ENCODE measurements at places on chromosomes 7 and 10.

- DNase-seq = no peak
Measured at GRCh38 chr10:93596539-93596938, 4.5 kb downstream of the RBP4 start.

DNA sequence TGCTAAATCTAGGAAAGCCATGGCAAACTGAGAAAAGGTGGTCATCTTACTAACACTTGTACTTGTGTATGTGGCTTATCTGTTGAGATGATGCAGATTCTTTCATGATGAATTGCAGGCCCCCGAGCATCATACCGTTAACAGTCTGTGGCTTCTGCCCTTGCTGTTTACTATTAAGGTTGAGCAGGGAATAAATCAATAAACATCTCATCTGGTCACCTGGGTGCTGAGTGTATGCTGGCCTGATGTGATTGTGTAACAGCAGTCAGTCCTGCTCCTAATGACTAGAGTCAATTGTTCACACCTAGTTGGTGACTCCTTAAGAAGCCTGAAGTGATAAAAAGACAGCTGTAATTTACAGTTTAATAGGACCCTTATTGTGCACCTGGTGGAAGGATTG lies 8.3 kb upstream of the GNAT3 start:
- no peak for DNase-seq

DNA sequence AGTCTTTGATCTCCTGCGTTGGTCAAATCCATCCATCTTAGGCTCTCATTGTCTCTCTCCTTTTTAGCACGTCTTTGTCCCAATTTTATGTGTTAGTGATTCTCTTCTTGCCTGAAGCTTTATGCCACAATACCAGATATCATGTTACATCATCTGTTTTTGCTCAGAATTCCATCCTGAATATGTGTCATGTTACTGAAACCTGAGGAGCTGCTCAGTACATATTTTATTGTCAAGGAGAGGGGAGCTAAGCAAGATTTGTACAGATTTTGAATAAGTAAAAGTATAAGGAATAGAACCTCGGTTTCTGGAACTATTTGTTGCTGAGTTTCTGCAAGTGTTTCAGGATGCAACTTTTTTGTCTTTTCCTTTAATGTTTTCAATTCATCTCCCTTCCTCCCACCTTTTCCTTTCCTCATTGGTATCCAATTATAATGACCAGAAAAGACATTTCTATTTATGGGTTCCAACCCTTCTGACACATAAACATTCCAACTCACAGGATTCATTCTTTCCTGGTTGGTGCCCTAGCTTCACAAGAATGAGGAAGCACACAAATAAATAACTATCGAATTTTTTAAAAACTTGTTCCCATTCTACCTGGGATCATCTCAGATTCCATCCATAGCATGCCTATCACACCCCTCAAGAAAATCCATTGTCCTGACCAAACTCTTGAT lies 291.8 kb downstream of the CRPPA start:
- DNase-seq = no peak

- no peak for DNase-seq
Measured at GRCh38 chr10:14563076-14563336, 211.7 kb downstream of the FAM107B start.

DNA sequence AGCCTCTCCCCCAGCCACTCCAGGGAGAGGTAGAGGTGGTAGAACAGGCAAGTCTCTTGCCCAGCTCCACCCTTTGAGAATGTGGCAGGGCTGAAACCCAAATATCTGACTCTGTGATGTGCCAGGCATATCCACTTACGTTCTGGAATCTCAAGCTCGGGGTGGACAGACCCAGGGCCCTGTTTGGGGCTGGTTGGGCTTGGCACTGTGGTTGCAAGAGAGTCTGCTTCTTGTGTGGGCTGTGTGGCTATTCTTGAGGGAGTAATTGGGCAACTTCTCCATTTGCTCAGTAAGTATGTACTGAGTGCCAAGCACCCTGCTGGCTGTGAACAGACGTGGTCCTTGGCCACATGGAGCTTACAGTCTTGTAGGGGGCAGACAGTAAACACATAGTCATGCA lies 4.7 kb downstream of the UBTD1 start:
- no peak for DNase-seq

- DNase-seq = peak; percentile 35
Measured at GRCh38 chr7:26664735-26665416, 199.5 kb downstream of the SKAP2 start.

DNA sequence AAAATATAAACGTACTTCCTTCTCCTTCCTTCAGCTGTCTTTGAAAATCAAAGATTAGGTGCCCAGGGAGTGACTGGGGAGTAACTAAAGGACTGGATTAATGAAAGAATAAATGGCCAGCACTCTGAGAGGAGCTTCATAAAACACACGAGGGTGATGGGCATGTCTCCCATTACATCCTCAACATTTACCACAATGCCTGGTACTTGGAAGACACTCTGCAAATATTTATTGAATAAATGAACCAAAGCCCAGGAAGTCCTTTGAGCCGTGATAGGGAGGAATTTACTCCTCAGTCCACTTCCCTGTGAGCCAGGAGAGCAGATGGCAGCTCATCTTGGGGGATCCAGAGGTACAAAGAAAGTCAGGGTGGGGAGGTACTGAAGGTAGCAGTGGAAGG lies 96.3 kb downstream of the RAB11FIP2 start:
- no peak for DNase-seq

DNA sequence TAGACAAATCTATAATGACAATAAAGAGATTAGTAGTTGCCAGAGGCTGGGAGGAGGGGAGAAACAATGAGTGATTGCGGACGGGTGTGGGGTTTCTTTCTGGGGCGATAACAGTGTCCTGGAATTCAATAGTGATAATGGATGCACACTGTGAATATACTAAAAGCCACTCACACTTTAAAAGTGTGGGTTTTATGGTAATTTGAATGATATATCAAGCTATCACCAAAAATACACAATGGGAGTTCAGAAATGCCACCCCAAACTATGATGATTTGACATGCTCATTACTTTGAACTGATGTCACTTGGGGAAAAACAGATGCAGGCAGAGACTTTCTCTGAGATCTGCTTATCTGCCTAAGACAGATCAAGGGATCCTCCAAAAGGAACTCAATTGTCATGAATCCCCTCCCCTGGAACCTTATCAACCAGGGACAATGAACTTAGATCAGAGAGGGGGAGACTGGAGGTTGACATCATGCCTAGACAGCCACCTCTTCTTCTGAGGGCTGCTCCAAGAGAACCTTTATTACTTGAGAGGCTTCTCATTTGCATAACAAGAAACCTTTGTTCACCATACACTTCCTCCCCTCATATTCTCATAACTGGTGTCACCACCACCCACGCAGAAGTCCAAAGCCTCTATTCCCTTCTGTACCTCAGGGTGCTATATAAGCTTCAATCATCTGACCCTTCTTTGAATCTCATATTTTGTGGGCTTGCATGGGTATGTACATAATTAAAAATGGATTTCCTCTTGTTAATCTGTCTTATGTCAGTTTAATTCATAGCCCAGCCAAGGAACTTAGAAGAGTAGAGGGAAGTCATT lies 14.8 kb upstream of the ZC3HAV1 start:
- no peak for DNase-seq

DNA sequence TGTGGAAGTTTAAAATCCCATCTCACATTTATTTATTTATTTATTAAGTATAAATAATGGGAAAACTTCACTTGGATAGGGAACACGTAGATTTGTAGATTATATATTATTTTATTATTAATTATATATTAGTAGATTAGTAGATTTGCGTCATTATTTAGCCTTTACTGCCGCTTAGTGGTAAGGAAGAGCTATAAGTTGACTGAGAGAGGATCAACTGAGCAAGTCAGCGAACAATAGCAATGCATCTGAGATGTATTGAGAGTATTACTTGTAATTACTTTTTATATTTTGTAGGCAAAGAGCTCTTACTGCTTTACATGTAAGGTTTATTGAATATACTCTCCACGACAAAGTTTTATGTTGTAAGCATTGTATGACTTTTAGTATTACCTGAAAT lies 244.5 kb upstream of the ANKRD30A start:
- DNase-seq = no peak

- no peak for DNase-seq
Measured at GRCh38 chr7:139588632-139589031, 65.1 kb downstream of the CLEC2L start.

DNA sequence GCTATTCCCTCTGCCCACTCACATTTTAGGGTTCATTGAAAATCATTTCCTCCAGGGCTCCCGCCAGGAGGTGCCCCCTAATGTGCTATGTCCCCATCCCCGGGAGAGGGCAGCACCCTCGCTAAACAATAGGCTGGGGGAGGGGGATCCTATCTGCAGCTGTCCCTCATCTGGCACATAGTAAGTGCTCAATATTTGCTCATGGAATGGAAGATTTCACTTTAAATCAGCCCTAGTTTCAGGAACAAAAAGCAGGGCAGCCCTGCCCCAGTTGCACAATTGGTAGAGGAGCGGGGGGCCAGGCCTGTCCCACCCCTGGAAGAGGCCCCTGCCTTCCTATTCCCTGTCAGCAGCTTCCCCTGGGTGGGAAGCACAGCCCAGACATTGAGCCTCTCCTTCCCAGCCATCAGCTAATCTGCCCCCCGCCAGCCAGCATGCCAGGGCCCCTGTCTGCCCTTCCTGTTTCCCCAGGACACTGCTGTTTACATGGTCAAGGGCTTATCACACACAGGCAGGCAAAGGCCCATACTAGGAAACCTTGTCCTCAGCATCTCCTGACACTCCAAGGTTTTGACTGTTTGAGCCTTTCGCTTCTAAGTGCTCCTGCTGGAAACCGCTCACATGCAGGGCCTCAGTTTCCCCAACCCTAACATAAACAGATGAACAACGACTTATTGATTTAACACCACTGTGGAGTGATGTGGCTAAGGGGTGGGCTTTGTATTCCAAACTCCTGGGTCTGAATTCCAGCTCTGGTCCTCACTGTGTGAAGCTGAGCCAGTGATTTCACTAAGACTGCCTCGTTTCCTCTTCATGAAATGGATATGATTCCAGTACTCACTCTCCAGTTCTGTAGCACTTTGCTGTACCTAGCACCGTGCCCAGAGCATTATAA lies 130.7 kb upstream of the ZMIZ1 start:
- DNase-seq = no peak

DNA sequence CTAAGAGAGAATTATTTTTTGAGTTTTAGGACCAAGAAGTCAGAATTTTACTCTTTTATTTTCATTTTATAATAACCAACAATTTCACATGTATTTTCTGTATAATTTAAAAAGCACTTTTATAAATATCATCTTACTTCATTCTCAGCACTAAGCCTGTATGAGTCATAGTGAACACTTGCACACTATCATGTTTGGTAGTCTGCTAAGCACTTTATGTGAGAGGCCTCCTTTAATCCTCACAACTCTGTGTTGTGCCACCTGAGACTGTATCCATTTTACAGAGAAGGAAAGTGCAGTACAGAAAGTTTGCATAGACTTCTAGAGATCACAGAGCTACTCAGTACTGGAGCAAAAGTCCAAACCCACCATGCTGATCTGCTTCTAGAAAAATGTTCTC lies 939.6 kb downstream of the NRG3 start:
- DNase-seq = no peak

- DNase-seq = no peak
Measured at GRCh38 chr10:17213646-17214349, 12.3 kb upstream of the TRDMT1 start.

DNA sequence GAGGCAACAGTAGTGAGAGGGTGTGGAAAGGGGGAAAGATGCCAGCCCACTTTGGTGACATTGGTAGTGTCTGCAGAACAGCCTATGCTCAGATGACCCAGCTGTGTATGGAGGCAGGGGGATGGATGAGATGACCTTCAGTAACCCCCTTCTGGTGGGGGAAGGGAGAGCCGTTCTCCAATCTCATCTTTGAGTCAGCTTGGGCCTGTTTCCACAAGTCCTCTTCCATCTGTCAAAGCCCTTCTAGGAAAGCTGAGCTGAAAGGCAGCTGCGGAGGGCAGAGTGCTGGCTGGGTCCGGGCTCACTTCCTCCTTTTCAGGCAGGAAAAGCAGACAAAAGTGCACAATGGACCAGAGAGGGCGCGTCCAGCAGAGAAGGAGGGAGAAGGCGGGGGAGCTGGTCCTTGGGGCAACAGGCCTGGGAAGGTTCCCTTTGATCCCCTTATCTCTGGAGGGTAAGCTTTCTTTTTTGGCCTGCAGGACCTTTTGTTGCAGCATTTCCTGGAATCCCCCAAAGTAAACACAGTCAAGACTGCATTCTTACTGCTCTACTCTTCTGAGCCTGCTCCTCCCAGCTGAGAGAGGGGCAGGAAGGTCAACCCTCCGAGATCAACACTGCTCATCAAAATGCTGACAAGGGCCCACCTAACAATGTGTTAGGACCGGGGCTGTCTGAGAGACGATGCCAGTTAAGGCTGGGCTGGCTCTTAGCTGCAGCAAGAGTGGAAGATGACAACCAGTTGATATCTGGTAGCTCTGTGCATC lies 1.2 kb upstream of the LRMDA start:
- peak; percentile 68 for DNase-seq

- no peak for DNase-seq
Measured at GRCh38 chr7:82166260-82167015, 277.1 kb downstream of the CACNA2D1 start.

- DNase-seq = no peak
Measured at GRCh38 chr7:81158189-81158588, 239.3 kb upstream of the SEMA3C start.

DNA sequence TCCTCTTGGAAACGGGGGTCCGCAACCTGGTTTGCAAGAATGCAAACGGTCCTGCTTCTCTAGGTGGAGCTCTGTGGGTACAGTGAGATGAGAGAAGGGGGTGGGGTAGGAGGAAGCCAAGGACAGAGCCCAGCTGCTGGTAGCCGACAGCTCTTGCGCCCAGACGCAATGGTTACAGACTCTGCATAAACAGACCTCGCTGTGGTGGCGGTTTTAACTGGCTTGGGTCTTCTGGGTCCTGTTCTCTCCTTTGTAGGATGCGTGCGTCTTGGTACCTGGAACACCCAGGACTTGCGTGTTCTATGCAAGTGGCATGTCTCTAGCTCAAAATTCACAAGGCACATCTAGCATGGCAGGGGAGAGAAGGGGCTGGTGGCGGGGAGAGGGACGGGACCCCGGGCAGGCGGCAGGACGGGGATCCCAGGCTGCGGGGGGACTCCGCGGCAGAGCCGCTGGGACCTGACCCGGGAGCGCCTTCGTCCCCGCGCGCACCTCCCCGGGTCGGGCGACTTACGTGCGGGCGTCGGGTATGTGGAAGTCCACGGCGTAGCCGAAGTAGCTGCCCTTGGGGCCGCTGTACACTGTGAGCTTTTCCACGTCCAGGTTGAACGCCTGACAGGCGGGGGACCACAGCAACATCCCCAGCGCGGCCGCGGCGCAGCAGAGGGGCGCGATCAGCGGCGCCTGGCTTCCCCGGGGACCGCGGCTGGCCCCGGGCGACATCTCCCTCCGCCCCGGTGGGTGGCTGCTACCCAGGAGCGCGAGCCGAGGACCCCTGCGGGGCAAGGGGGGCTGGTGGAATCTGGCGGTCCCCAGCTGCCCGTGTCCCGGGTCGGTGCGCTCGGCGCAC lies 448 bp downstream of the ITGA8 start:
- peak; percentile 11 for DNase-seq

DNA sequence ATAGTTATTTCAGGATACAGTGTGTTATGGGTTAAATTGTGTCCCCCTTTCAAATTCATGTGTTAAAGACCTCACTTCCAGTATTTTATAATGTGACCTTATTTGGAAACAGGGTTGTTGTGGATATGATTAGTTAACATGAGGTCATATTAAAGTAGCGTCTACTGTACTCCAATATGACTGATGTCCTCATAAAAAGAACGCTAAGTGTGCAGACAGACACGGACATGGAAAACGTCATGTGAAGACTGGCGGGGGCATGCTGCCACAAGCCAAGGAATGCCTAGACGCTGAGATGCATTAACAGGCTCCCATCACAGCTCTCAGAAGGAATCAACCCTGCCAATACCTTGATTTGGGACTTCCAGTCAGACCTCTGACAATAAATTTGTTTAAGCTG lies 1.5 kb upstream of the WDR37 start:
- DNase-seq = no peak
